ENCODE measurements at places on chromosomes 6 and 20.
A peak's percentile ranks its signal among the peaks of the same experiment; 100 is the strongest.

DNA sequence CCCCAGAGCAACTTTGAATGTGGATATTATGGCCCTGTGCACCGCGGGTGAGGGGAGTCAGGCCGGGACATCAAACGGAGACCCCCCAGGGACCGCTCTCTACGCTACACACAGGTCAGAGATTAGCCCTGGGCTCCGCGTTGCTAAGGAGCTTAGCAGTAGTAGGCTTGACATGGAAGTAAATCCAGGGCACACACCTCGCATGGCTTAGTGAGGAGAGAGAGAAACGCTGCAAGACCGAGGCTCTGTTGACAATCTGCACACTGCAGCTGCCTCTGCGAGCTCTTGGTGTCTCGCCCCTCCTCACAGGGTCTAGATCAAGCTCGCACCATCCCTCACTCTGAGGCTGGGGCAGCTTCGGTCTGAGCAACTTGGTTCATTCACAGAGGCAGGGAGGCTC lies 116.1 kb upstream of the CDH4 start:
- no peaks in the 10 kb centered on the region for H3K36me3 ChIP-seq
- H3K4me3 ChIP-seq, result no peak overlapping the region
- DNase-seq, result no peak

GRCh38 chr6:549906-550305 lies 107.0 kb downstream of the HUS1B start:
- H3K27me3 ChIP-seq, result no peaks in the 10 kb centered on the region
- H3K27ac ChIP-seq, result no peak overlapping the region
- H3K4me3 ChIP-seq, result no peak overlapping the region

DNA sequence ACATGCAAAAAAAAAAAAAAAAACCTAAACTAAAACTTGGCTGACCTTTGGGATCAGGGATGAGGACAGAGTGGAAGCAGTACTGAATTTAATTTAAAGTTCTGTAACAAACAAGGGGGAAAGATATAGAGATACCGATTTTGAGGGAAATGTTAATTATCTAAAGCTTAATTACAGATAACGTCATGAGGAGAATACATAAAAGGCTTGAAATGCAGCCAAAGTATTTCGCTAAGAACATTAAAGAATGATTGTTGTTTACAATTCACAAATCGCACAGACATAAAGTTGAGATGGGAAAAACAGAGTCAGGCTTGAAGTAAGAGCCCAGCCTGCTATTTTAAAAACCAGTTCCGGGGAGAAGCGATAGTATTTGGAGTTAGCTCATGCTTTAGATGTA lies 208.0 kb upstream of the SASH1 start:
- no peaks in the 10 kb centered on the region for H3K27me3 ChIP-seq
- no peak for DNase-seq
- no peaks in the 10 kb centered on the region for H3K36me3 ChIP-seq
- no peaks in the 10 kb centered on the region for H3K4me1 ChIP-seq
- H3K4me3 ChIP-seq, result no peak overlapping the region

DNA sequence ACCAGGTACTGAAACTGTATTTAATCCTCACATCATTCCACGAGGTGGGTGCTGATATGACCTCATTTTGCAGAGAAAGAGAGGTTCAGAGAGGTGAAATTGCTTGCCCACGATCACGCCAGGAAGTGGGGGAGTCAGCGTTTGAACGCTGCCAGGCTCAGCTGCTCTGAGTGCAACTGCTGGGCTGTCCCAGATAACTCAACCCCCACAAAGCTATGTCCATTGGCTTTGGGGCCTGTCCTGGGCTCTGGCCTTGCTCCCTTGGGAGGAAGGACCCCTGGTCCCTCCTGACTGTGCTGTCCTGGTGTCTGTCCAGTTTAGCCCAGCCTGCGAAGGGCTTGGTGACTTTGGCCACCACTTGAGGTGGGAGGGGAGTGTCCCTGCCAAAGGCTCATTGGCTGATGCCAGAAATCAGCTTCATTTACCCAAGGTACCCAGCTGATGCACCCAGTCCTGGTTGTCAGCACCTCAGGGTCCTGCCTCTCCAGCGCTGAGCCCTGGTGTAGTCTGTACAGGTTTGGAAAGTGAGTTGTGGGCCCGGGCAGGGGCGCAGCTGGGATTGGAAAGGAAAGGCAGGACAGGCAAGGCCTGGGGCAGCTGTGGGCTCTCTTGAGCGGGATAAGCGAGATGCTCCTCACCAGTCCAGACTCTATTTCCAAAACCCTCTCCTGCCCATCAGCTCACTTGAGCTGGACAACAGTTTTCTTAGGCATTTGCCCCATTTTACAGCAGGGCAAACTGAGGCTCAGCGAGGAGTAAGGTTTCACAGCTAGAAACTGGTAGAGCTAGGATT lies 38.5 kb downstream of the SUN5 start:
- H3K4me1 ChIP-seq, result no peaks in the 10 kb centered on the region
- no peak overlapping the region for H3K4me3 ChIP-seq
- no peak overlapping the region for H3K27ac ChIP-seq
- no peaks in the 10 kb centered on the region for H3K36me3 ChIP-seq

DNA sequence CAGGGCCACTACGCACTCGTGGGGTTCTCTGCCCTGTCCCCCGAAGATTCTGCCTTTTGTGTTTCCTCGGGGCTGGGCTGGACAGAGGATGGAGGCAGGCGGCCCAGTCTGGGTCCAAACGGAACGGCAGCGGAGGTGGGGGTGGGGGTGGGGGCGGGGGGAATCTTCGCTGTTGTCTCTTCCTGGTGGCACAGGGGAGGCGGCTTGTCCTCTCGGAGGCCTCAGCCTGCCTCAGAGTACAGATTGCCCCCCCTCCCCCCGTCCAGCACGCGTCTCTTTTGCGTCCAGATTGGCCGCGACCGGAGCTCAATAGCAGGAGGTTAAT lies 1.4 kb upstream of the INSM1 start:
- peaks cover 80% of the 10 kb centered on the region for H3K27me3 ChIP-seq
- no peak overlapping the region for H3K27ac ChIP-seq
- H3K4me1 ChIP-seq, result no peaks in the 10 kb centered on the region
- no peak for DNase-seq
- no peak overlapping the region for H3K4me3 ChIP-seq

DNA sequence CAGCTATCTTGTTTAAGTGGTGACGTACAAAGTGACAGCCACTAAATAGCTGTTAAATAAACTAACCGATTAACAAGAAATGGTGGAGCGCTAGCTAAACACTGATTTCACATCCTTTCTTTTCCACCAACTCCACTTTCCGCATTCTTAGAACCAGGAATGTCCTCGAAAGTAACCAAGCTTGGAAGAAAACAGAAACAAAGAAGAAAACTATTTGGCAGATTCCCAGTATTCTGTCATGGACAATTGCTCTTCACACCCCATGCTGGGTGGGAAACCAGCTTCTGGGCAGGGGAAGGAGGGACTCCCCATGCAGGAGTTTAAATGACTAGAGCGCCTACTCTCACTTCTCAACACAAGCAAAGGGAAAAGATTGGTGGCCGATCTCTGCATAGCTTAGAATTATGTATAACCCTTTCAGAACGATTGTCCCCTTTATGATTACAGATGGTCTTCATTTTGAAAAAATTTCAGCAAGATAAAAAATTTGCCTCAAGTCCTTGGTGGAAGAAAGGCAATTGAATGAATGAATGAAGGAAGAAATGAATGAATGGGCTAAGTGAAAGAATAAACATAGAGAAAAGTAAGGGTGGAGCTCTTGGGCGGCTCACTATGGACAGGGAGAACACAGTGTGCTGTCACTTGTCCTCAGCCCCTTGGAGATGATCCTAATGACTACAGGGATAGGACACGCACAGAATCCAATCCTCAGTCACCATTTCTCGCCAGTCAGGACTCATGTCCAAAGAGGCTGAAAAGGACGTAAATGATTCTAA lies 148.7 kb upstream of the NEDD9 start:
- no peak for DNase-seq
- no peaks in the 10 kb centered on the region for H3K36me3 ChIP-seq
- H3K27ac ChIP-seq, result no peak overlapping the region
- no peak overlapping the region for H3K4me3 ChIP-seq

GRCh38 chr6:151130329-151130728 lies 109.4 kb upstream of the AKAP12 start:
- H3K27ac ChIP-seq, result no peak overlapping the region
- no peak for DNase-seq
- no peaks in the 10 kb centered on the region for H3K36me3 ChIP-seq
- no peaks in the 10 kb centered on the region for H3K4me1 ChIP-seq
- H3K27me3 ChIP-seq, result no peaks in the 10 kb centered on the region
- H3K4me3 ChIP-seq, result no peak overlapping the region

DNA sequence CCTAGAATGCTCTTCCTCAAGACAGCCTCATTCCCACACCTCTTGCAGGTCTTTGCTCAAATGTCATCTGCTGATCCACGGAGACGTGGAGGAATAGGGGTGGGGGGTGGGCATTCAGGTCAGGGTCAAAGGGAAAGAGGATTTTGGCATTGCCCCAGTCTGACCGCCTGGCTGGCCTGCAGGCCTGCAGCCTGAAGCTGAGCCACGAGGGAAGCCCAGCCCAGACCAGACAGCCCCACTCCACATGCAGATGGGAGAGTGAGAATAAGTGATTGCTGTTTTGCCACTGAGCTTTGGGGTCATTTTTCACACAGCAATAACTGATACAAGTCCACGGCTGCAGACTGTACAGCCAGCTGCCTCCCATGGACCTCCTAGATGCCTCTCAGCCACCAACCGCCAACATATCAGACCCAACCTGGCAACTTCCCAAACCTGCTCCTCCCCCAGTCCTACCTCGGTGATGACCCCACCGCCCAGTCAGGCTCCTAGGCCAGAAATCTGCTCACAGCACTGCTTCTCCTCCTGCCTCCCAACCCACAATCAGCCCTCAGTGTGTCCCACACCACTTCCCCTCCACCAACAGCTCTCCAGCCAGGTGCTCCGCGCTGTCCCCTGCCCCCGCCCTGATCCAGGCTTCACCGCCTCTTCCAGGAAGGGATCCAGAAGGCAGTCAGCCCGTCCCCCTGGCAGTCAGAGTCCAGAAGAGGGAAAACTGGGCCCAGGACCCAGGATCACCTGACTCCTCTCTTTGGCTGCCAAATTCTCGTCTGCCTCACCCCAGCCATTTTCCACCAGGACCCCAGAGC lies 14.0 kb downstream of the KIAA1755 start:
- no peak overlapping the region for H3K4me3 ChIP-seq
- no peak for DNase-seq
- no peaks in the 10 kb centered on the region for H3K36me3 ChIP-seq
- H3K4me1 ChIP-seq, result no peaks in the 10 kb centered on the region

DNA sequence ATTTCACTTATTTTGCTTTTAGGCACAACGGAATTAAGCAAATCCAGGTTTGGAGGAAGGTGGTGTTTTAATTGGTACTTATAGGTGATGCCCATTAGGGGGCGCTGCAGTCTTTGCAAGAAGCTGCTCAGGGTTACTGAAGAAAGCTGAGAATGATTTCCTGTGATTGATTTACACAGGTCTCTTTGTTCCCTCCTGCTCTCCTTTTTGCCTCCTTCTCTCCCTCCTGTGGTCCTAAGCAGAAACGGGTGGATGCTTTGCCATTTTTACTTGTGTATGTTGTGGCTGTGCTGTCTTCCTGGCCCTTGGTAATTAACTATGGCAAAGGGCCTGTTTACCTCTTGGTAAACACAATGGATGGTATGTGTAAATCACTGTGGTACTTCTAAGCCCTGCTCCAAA lies 97.8 kb downstream of the ANKS1A start:
- no peak overlapping the region for H3K27ac ChIP-seq
- DNase-seq, result peak; percentile 80
- no peaks in the 10 kb centered on the region for H3K27me3 ChIP-seq
- peaks cover 80% of the 10 kb centered on the region for H3K36me3 ChIP-seq
- no peak overlapping the region for H3K4me3 ChIP-seq

- no peaks in the 10 kb centered on the region for H3K27me3 ChIP-seq
- H3K4me3 ChIP-seq, result no peak overlapping the region
- H3K36me3 ChIP-seq, result no peaks in the 10 kb centered on the region
- no peaks in the 10 kb centered on the region for H3K4me1 ChIP-seq
These were observed 14.8 kb downstream of the KIAA1755 start for GRCh38 chr20:38245753-38246152.

- peaks cover 20% of the 10 kb centered on the region for H3K4me1 ChIP-seq
- peak overlapping the region; percentile 85 for H3K27ac ChIP-seq
- no peak overlapping the region for H3K4me3 ChIP-seq
- H3K36me3 ChIP-seq, result no peaks in the 10 kb centered on the region
These were observed 4.5 kb downstream of the CCDC170 start for GRCh38 chr6:151498327-151498726.

GRCh38 chr20:4445784-4446183 lies 275.9 kb upstream of the PRND start:
- no peaks in the 10 kb centered on the region for H3K4me1 ChIP-seq
- H3K36me3 ChIP-seq, result no peaks in the 10 kb centered on the region
- H3K4me3 ChIP-seq, result no peak overlapping the region
- peaks cover 3% of the 10 kb centered on the region for H3K27me3 ChIP-seq
- no peak overlapping the region for H3K27ac ChIP-seq

GRCh38 chr6:149044528-149044927 lies 273.0 kb upstream of the TAB2 start:
- H3K4me3 ChIP-seq, result no peak overlapping the region
- no peak overlapping the region for H3K27ac ChIP-seq
- H3K36me3 ChIP-seq, result no peaks in the 10 kb centered on the region
- H3K27me3 ChIP-seq, result no peaks in the 10 kb centered on the region
- DNase-seq, result no peak

DNA sequence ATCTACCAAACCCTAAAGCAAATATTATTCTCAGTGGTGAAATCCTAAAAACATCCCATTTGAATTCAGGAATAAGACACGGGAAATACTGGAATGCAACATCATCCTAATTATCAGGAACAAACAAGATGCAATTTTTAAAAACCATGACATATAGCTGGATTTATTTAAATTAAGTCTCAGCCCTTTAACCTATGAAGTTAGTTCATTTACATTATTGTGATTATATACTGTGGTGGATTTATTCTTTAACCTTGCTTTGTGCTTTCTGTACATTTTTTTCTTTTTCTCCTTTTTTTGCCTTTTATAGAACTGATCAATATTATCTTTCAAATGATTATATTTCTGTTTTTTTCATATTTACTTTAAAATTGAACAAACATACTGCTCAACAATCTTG lies 59.8 kb upstream of the ARMC2 start:
- H3K36me3 ChIP-seq, result no peaks in the 10 kb centered on the region
- no peak overlapping the region for H3K4me3 ChIP-seq
- H3K27me3 ChIP-seq, result peaks cover 7% of the 10 kb centered on the region
- peaks cover under 1% of the 10 kb centered on the region for H3K4me1 ChIP-seq

- no peak for DNase-seq
- H3K36me3 ChIP-seq, result no peaks in the 10 kb centered on the region
- H3K4me1 ChIP-seq, result no peaks in the 10 kb centered on the region
- H3K27me3 ChIP-seq, result no peaks in the 10 kb centered on the region
- H3K4me3 ChIP-seq, result no peak overlapping the region
- H3K27ac ChIP-seq, result no peak overlapping the region
These were observed 88.1 kb downstream of the FOXC1 start for GRCh38 chr6:1697688-1698351.

DNA sequence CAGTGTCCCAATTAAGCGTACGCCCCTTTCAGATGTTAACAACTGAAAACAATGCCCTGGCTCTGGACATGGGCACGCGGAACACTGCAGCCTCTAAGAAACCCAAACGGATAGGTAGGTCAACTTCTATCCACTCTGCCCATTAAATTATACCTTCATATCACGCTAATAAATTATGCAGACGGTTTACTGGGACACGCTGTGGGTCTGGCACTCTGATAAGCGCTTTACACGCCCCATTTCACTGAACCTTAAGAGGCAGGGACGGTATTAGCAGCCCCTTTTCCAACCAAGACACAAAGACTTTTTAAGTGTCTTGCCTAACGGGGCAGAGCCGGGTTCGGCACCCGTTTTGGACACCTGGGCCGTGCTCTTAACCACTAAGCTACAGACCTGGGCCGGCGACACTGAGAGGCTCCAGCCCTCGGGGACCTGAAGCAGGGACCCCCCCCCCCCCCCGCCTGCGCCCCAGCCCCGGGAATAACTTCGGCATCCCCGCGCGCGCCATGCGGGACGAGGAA lies 744 bp downstream of the STAU1 start:
- H3K27me3 ChIP-seq, result no peaks in the 10 kb centered on the region
- H3K36me3 ChIP-seq, result no peaks in the 10 kb centered on the region
- peak; percentile 35 for DNase-seq
- H3K4me1 ChIP-seq, result peaks cover 33% of the 10 kb centered on the region
- H3K27ac ChIP-seq, result peak overlapping the region; percentile 76

Data from adrenal gland (tissue), 19 donors.